NK-92 treated with Interleukin-12 subunit alpha and Interleukin-12 subunit beta, amount 100 ng/mL, for 24 hours (cell line): ENCODE measurements at places on chromosomes 1 and 21.

- no peak for DNase-seq
Measured at GRCh38 chr1:163029901-163030300, 39.3 kb upstream of the RGS4 start.

DNA sequence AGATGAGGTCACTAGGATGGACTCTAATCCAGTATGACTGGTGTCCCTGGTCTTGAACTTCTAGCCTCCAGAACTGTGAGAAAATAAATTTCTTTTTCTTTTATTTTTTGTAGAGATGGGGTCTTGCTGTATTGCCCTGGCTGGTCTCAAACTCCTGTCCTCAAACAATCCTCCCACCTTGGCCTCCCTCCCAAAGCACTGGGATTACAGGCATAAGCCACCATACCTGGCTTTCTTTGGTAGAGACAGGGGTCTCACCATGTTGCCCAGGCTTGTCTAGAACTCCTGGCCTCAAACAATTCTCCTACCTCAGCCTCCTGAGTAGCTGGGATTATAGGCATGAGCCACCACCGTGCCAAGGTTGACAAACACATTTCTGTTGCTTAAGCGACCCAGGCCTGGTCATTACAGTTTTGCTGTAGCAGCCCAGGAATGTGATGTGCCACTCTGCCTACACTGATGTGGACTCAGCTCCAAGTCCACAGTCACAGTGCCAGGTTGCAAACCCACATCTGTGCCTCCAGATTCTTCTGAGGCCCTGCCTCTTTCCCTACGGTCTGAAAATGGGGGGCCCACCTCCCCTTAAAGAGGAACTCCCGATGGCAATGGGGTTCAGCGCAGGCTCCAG lies 15.9 kb downstream of the PYCR2 start:
- DNase-seq = no peak

GRCh38 chr1:153866045-153866850 lies 56.5 kb downstream of the GATAD2B start:
- no peak for DNase-seq

DNA sequence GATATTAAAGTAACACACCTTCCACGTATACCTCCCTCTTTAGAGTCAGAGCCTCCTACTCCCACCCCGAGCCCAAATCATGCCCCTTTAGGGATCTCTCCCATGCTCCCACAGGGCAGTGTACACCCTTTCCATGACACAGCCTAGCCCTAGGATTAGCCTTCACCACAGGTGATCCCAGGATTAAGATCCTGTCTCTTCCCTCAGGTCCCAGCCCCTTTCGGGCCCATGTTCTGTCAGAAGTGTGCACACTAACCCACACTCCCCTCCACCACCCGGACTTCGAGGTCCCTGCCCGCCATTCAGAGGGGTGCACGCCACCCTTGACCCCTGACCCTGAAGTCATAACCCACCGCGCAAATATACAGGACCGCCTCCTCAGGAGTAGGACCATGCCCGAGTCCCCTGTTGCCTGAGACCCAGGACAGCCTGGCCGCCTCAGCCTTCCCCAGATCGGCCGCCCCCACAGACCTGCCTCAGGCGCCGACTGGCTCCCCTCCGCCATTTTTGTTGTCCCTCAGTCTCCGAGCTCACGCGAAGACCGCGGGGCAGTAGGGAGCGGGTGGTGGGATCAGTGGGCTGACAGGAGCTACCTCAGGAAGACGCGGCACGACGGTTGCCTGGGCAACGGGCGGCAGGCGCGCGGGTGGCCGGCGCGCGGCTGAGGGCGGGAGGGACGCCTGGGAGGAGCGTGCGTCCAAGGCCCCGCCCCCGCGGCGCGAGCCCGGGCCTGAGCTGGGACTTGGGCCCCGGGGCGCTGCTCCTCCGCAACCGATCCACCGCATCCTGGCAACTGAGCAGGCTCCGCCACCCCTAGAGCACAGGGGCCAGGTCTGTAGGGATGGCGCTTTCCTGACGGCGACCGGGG lies at the start of gene AGBL4:
AGBL4 (minus strand) TSS at position 663 of the 868 bp plus-strand sequence.
- DNase-seq = no peak

DNA sequence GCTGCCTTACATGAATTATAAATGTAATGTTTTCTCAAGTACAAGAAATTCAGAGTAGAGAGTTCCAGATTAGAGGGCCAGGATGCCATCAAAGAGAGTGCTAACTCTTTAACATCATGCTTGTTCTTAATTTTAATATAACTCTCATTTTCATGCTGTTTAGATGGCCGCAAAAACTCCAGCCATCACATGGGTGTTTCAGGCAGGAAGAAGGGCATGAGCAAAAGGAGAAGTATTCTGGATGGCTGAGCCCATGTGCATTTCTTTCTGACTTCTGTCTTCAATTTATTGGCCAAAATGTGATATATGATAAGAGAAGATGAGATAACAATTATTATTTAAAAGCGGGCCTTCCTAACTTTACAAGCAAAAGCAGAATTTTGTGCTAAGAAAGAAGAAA lies 1328.6 kb downstream of the MRPL39 start:
- DNase-seq = no peak

- DNase-seq = no peak
Measured at GRCh38 chr1:10161541-10162290, 48.7 kb upstream of the KIF1B start.

DNA sequence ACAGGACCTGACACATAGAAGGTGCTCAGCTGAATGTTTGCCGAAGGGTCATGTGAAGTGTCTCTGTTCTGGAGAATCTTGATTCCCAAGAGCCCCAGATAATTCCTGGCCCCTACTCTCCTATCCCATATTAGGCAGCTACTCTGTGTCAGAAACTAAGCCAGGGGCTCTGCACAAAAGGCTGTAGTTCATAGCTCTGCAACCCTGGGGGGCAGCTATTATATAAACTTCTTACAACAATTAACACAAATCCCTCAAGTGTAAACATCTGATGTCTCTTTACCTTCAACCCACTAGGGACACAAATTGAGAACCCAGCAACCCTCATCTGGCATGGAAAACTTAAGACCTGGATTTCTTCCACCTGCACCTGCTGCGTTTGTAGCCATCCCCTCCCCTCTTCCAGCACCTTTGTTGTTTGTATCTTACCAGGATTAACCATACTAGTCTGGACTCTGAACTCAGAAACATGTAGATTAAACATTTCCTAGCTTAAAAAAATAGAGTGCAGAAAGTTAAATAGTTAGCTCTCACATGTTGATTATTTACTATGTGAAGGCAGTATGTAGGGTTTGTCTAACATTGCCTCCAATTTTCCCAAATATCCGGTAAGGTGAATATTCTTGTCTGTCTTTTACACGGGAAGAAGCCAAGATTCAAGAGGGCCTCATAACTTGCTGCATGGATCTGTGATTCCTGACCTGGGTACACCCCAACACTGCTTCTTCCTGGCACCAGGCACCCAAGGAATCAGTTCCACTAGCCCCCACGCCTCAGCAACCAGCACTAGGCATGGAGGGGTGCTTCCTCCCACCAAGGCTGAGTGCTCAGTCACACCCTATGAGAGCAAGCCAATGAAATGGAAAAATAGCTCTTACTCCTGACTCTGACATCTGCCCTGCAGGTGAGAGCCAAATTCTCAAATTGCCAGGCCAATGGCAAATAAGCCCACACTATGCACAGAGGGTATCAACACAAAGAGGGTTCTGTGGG lies 220.7 kb upstream of the HOOK1 start:
- DNase-seq = no peak

GRCh38 chr1:225532240-225532944 lies 104.6 kb upstream of the LBR start:
- no peak for DNase-seq

DNA sequence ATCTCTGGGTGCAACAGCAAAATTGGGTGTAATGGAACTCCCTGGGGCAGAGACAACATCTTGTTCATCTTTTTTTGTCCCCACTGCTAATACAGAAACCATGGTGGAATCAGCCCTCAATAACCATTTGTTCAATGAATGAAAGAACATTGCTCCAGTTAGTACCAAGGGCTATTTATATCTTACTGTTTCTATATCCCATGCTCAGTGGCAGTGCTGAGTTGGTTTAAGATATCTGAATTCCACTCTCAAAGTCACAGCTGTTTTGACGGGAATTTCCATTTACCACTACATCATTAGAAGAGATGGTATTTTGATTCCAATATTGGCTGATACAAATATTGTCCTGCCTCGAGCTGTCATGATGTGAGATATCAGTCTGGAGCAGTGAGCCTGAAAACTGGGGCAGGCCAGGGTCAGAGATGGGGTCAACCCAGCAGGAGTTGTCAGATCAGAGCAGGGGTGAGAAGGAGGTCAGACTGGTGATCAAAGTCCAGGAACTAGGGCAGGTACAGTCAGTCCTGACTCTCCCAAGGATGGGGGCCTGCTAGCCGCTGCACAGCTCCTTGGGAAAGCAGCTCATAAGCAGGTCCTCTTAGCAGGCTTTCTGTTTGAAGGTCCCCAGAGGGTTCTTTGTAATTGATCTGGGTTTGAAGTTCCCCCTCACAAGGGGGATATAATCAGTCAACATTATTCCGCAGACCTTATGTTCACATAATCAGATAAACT lies 5.8 kb upstream of the PHC2 start:
- no peak for DNase-seq

GRCh38 chr1:7375781-7376660 lies 395.1 kb upstream of the VAMP3 start:
- no peak for DNase-seq

- no peak for DNase-seq
Measured at GRCh38 chr1:158809862-158810261, 21.3 kb upstream of the MNDA start.

DNA sequence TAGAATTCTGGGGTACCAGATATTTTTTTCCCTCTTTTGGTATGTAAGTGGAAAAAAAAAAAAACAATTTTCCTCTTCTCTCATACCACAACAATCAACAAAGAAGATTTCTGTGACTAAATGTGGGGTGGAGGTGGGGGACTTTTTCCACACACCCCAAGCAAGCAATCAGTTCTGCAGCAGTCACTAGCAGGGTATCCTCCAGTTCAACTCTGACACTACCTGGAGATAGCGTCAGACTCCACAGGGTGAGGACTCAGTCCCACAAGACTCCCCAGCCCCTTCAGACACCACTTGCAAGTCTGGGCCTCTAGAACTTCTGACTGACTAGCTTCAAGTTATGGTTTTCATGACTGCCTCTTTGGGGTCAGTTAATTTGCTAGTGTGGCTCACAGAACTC lies 6.2 kb downstream of the DHX9 start:
- no peak for DNase-seq

DNA sequence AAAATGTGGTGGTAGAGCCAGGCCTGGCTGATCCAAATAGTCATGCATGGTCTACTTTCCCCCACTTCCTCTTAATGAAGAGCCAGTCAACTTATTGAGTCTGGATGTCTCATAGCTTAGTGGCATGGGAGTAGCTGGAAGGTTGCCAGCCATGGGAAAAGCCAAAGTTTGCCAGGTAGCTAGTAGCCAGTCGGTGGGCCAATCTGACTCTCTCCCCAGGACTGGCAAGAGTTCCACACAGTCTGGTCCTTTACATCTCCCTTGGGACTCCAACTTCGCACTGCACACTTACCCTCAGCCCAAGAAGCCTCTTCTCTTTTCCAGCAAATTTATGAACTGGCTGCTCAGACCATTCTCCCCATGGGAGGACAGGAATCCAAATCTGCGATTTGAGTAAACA lies 8.3 kb downstream of the WARS2 start:
- DNase-seq = no peak

- DNase-seq = no peak
Measured at GRCh38 chr1:160436966-160437365, 36.6 kb downstream of the VANGL2 start.

- no peak for DNase-seq
Measured at GRCh38 chr1:45337630-45338325, 2.2 kb upstream of the TOE1 start.

GRCh38 chr1:222107267-222107666 lies 365.4 kb upstream of the DUSP10 start:
- DNase-seq = no peak

GRCh38 chr21:42558846-42559245 lies 45.2 kb downstream of the SLC37A1 start:
- DNase-seq = no peak

GRCh38 chr21:40505681-40506080 lies 341.3 kb downstream of the DSCAM start:
- no peak for DNase-seq

GRCh38 chr1:80918380-80918779 lies 882.4 kb upstream of the ADGRL2 start:
- DNase-seq = no peak

- no peak for DNase-seq
Measured at GRCh38 chr1:219847215-219847855, 81.0 kb downstream of the SLC30A10 start.

- no peak for DNase-seq
Measured at GRCh38 chr1:147414505-147415163, 126.7 kb upstream of the BCL9 start.

GRCh38 chr1:17369466-17369865 lies 2.5 kb upstream of the PADI6 start:
- no peak for DNase-seq

- no peak for DNase-seq
Measured at GRCh38 chr1:116878804-116879477, 30.8 kb upstream of the PTGFRN start.

- DNase-seq = no peak
Measured at GRCh38 chr1:242120432-242120831, 121.5 kb upstream of the MAP1LC3C start.

- DNase-seq = no peak
Measured at GRCh38 chr1:94739521-94740061, 80.6 kb upstream of the SLC44A3 start.

DNA sequence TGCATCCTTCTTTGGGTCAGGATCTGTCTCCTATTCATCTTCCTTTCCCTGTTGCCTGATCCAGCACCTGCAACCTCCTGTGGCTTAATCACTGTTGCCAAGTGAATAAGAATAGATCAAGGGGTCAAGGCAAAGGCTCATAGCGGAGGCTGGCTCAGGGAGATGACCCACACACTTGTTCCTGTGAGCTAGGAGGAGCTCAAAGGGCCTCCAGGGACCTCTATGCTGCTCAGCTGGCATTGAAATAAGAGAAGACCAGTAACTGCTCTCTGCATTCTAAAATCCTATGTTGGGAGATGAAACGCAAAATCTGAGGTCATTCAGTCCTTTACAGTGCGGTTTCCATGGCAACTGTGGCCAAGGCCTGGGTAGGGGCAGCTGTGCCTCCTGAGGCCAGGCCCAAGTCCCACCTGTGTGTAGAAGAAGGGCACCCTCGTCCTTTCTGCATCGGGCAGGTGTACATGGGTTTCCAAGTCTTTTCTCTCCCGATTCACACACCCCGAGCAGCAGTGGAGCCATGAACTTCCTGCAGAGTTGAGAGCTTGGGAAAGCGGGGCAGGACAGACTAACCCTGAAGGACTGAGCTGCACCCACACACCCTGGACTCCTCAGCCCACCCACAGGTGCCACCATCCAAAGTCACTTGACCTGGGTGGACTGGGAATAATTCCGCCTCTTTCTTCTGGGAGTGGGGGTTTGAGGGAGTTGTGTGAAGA lies 27.8 kb upstream of the STUM start:
- DNase-seq = no peak
